Activated naive CD4-positive, alpha-beta T cell treated with anti-CD3 and anti-CD28 coated beads, Interleukin-2, amount 50 U/mL, for 16 hours (primary cell): ENCODE measurements at places on chromosomes 11 and 22.

GRCh38 chr22:39428597-39429071, 28.2 kb upstream of the MGAT3 start:
- DNase-seq = no peak

DNA sequence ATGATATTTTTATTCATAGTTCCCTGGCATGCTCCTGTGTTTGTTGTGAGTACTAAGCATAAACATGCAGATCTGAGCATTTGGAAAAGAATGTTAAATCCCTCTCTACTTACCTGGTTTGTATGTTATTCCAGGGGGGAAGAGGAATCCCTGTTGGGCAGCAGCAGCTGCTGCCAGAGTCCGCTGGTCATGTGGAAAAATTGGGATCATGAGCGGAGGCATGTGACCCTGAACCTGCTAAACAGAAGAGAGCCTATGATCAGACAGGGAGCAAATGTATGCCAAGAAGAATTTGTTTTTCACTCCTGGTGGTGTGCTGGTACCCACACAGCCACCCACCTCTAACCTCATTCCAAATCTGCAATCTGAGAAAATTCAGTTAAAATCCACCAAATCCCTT, 244.7 kb downstream of the SOX6 start:
- no peak for DNase-seq

DNA sequence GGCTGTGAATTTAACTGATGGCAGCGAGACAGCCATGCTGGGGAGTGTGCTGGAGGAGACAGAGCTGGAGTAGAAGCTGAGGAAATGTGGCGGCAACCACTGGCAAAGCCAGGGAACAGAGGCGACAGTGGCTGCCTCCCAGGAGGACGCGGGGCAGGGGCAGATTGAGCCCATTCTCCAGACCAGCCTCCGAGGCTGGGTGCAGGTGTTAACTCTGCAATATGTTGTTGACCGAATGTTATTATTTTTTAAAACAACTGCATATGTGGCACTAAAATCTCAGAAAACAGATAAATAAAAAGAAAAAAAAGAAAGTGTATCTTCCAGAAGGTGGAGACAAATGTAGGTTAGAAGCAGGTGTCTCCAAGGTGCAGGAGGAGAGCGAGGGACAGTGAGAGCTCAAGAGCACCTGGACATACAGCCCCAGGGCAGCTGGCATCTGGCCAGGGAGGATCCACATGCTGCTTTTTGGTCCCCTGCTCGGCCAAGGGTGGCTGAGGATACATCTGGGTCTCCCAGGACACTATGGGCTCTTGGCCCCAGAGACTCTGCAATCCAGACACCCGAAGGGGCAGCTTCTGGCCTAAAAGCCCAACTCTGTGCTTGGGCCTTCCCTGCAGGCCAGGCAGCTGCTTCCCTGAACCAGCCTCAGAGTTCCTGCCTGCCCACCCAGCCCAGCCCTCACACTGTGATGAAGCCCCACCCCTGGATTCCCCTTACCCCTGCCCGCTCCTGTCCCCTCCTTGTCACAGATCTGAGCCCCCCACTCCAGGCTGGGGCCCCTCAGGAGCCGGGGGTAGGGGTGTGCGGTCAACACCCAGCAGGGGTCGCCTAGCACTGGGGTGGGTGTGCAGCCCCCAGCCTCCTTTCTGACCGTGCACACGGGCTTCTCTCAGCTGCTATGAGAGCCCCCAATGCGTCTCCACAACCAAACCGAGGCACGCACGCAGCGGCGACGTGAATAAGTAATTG, 12.9 kb downstream of the RTN4R start:
- no peak for DNase-seq

- DNase-seq = no peak
Measured at GRCh38 chr11:27573024-27573423, 66.5 kb upstream of the LIN7C start.

DNA sequence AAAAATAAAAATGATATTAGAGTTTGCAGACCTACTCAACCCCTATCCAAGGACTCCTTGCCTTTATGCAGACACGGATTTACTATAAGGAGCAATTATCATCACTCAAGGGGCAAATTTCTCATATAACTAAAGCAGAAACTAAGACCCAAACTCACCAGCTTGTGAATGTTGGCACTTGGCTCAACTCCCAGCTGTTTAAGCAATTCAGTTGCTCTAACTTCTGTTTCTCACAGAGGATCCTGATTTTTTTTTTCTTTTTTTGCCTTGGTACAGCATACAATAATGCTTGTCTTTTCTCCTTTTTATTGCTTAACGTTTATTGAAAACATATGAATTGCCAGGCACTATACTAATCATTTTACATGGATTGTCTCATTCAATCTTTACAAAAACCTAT, 9.6 kb upstream of the CBLIF start:
- DNase-seq = no peak

DNA sequence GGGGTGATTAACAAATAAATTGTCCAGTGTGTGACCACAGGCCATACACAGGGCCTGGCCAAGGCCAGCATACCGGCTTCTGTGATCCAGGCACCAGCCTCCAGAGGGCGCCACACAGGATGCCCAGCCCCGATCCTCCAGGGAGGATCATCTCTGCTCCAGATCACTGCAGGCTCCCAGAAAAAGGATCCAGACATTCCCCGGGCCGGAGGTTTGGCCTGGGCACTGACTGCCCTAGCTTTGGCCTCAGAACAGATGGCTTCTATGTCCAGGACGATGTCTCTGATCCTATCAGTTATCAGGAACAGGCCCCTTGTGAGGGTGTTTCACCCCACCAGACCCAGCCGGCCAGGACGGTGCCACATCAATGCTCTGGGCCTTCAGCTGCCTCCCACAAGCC, 74.5 kb upstream of the LMO1 start:
- no peak for DNase-seq

GRCh38 chr11:12673601-12673923, 659 bp upstream of the TEAD1 start:
- no peak for DNase-seq

DNA sequence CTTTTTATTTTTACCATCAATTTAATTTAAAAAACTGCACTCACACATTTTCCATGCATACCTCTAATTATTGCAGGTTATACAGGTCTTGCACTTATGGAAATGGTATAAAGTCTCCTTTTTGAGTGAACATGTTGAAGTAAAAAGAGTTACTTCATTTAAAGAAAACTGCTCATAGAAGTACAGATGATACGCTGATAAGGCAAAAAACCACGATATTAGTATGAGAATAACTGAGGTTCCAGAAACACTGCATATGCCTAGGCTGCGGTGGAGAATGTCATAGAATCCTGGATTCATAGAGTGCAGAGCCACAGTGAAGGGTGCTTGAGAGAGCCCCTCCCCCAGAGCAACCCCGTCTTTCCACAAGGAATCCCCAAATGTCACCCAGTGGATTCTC, 175.8 kb downstream of the BCR start:
- DNase-seq = no peak

- no peak for DNase-seq
Measured at GRCh38 chr11:29161191-29161590, 855.6 kb downstream of the KCNA4 start.

DNA sequence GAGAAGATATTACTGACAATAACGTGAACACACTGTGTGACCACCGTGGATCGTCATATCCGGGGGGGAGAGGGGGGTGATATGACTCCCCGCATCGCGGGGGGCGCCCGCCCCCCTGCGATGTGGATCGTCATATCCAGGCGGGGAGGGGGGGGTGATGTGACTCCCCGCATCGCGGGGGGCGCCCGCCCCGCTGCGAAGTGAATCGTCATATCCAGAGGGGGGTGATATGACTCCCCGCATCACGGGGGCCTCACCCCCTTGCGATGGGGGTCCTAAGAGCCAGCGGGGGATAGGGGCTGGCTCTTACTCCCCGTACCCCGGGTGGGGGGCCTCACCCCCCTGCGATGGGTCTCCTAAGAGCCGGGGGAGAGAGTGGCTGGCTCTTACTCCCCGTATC, 19.9 kb downstream of the UNC93B1 start:
- no peak for DNase-seq

- DNase-seq = peak; percentile 65
Measured at GRCh38 chr11:128470081-128470480, 117.3 kb downstream of the ETS1 start.

DNA sequence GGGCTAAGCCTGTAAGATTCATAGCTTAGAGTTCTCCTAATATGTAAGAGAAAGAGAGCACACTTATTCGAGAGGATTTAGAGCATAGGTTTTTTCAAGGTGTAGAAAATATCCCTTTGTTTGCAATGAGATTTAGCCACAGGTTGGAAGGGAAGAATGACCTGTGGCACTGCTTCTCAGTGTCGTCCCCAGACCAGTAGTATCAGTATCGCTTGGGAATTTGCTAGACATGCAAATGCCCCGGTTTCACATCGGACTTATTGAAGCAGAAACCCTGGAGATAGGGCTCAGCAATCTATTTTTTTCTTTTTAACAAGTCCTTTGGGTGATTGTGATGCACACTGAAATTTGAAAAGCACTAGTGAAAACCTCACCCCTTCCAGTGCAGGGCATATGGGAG, 362.6 kb upstream of the C11orf87 start:
- DNase-seq = no peak

DNA sequence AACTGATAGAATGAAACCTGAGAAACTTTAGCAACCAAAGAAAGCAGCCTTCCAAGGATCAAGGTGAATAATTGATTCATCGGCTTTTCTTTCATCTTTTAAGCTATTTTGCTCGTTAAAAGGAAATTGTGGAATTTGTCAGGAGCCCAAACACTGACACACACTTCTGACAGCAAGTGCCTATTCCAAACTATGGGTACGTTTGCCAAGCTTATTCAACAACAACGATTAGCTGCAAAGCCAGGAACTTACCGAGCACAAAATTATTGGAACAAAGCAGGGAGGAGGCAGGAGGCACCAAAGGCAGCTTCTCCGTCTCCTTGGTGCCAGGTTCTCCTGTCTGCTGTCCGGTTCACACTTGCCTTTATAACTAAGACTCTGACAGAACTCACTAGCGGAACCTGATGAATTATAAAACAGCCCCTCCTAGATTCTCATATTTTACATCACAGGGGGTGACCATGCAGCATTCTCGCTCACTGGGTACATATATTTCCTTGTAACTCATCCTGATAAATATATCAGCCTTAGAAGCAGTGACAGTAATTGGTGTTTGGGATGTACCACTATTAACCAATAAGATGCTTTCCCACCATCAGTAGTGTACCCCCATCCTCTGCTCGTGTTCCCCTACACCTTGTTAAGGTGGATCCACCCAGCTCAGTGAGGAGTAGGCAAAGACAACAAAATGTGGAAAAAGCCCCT, 395.9 kb upstream of the CCDC90B start:
- DNase-seq = no peak

DNA sequence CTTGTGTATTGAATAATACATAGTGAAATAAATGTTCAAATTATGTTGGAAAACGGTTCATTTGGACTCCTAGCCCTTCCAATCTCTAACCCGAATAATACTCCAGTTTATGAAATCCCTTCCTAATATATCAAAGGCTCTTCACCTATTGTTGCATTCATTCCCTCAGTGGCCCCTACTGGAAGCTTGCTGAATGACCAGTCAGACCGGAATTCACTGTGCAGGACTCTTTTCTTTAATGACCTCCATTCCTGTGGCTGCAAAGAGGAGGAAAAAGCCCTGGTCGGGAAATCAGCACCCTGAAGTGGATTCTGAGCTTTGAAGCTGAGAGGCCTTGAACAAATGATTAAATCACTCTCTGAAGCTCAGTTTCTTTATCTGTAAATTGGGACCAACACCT, 19.1 kb upstream of the RCN1 start:
- no peak for DNase-seq

- DNase-seq = no peak
Measured at GRCh38 chr11:111733611-111734088, 32.5 kb downstream of the PPP2R1B start.

- no peak for DNase-seq
Measured at GRCh38 chr11:44607987-44608386, 42.5 kb downstream of the CD82 start.

- no peak for DNase-seq
Measured at GRCh38 chr11:62892077-62892922, 11.6 kb downstream of the SLC3A2 start.

GRCh38 chr22:28058036-28058435, 139.0 kb upstream of the PITPNB start:
- DNase-seq = no peak

DNA sequence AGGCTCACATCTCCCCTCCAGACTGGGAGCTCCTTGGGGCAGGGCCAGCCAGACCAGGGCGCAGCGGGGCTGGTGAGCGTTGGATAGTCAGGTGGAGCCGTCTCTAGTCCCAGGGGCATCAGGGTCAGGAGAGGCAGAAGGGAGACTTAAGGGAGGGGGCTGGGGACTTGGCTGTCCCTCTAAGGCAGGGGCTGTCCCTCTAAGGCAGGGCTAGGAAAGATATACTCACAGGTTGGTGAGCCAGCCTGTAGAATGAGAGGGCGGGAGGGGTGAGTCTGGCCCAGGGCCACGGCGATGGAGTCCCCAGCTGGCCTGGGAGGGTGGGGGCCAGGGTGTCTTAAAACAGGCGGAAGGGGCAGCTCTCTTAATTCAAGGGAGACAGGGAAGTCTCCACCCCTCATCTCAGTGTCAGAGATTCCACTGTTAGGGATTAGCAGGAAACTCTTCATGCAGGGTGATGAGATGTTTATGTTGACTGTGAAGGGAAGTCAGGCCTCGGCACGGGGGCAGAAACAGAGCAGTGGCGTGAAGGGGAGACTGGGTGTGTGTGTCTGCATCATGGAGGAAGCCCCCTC, 11.3 kb downstream of the P2RY2 start:
- DNase-seq = no peak

DNA sequence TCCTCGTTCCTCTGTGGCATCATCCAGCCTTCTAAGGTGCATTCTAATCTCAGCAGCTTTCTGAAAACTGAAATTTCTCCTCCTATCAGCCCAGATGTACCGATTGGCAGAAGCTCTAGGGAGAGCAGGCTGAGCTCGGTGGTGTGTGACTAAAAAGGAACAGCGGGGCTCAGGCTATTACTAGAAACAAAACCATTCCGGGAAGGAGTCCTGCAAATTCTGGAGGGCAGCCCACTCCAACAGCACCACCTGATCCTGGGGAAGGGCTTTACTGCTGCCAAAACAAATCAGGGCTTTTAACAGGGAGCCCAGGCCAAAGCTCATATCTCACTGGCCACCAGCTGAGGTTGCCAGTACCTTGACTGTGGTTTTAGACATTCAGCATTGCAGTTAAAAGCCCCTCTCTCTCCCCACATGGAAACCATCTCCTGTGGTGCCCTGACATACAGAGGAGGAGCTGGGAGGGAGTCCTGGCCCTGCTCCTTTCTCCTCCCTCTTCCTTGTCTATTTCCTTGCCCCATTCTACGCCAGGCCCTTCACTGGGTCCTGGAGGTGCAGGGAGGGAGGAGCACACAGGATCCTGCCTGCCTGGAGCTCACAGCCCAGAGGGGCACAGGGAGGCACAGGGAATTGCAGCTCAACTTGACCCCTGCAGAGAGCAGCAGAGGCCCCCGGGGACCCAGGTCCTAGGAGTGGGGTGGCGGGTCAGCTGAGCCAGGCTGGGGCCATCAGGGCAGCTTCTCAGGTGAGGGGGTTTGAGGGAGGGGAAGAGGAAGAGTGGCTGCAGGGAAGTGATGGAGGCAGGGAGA, 889 bp downstream of the PLAAT4 start:
- DNase-seq = no peak
